ENCODE measurements at places on chromosomes 11 and 22.

GRCh38 chr11:106624377-106624776, 393.9 kb downstream of the GUCY1A2 start:
- DNase-seq: no peak

GRCh38 chr11:128502726-128503125, 84.6 kb downstream of the ETS1 start:
- no peak for DNase-seq

DNA sequence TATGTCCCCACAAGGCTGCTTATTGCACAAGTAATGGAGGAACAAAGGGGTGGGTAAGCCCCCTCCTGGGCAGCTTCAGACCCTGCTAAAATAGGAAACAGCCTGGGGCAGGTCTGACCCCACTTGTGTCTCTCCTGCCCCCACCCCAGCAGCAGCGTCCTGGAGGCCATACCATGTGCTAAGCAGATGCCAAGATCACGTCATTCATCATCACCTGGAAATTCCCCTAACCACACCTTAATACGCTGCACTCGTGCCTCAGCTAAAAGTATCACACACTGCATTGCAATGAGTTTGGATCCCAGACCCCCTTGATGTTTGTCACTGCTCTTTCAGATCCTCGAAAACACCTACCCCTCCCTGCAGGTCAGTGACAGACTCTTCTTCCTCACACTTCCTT, 27.8 kb upstream of the GGTLC2 start:
- DNase-seq: no peak

- DNase-seq: no peak
Measured at GRCh38 chr11:96167787-96168186, 175.2 kb downstream of the MAML2 start.

- no peak for DNase-seq
Measured at GRCh38 chr11:122756417-122756816, 81.9 kb upstream of the CRTAM start.

DNA sequence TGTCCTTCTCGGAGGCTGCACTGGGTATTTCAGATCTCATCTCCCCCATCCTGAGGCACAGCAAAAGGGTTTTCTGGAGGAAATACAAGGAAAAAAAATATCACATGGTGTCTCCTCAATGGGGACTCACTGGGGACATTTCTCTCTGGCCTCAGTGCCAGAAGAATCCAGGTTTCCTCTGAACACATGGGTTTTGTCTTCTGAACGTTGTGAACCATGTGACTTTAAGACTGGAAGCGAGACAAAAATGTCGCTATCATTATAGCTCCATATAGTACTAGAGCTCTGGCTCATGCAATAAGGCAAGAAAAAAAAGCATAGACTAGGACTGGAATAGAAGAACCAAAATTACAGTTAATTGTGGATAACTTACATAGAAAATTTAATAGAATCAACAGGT, 44.9 kb upstream of the RFPL3 start:
- DNase-seq: no peak

GRCh38 chr11:77270921-77271320, 30.6 kb downstream of the GDPD4 start:
- no peak for DNase-seq

DNA sequence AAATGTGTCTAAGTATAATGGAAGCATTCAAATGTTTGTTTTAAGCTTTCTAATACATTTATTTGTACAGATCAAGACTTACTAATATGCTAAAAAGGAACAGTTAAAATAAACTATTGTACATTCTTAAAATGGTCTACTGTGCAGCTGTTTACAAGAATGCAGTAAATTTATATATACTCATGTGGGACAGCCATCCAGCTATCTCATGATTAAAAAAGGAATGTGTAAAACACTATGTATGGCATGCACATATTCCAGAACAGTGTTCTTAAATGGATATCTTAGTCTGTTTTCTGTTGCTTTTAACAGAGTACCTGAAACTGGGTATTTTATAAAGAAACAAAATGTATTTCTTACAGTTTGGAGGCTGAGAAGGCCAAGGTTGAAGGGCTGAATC, 30.2 kb upstream of the CSTF3 start:
- DNase-seq: no peak

DNA sequence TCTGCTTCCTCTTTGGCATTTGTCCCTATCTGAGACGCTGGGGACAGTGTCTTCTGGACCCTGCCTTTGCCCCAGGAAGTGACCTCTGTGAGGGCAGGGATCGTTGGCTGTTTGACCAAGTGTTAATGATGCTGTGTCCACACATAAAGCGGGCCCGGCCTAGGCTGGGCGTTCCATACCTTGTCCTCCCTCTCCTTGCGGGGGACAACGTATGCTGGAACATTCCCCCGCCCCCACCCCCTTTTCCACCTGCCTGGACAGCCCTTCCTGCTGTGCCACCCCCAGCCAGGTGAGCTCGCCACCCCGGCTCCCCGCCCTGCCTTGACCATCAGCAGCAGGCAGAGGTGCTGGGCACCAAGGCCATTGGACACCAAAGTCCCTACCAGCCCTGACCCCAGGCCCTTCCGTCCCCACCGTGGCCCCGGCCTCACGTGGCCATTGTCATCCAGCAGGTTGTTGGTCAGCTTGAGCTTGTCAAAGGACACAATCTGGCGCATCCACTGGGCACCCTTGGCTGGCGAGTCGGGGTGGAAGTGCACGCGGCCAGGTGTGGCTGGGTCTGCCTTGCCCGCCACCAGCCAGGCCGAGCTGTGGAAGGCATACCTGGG, 4.1 kb upstream of the NUDT8 start:
- no peak for DNase-seq

GRCh38 chr11:116465056-116465455, 307.7 kb downstream of the BUD13 start:
- no peak for DNase-seq

DNA sequence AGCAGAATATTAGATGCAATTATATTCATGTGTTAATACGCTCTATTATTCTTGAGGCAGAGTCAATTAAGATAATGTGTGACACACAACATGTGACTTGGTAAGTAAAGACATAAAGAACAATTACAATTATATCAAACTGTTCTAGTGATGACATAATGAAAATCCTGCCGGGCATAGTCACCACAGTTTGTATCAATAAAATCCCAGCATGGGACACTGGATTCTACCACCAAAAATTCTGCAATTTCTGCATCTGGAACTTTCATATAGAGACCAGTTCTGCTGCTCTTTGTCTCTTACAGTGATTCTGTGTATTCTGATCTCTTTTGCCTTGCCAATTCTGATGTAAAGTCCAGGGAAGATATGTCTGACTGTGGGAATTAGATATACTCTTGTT, 495.6 kb upstream of the LRRC4C start:
- DNase-seq: no peak

DNA sequence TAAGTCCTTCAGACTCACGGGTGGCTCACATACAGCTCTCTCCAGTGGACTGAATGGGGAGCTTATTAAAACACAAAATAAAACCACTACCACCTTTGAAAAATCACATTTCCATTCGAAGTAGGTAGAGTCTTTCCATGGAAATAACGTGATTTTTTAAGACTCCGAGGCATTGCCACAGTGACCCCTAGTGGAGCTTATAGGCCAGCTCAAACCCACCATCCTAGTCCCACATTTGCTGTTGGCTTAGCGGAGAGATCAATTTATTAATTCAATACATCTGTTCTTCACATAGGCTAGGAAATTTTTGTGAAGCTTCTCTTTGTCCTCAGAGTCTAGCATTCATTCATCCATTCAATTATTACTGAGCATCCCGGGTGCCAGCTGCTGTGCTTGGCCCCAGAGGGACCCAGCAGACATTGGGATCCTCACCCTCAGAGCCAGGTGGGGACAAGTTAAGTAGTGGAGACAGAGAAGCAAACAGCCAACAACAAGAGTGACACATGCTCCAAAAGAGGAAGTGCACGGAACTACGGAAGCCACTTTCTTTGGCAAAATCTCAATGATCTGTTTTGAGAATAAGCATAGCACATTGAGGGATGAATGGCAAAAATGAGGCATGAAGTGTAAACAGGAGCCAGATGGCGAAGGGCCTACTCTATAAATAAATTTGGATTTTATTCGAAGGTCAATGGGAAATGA, 10.2 kb upstream of the P4HA3 start:
- peak; percentile 91 for DNase-seq

DNA sequence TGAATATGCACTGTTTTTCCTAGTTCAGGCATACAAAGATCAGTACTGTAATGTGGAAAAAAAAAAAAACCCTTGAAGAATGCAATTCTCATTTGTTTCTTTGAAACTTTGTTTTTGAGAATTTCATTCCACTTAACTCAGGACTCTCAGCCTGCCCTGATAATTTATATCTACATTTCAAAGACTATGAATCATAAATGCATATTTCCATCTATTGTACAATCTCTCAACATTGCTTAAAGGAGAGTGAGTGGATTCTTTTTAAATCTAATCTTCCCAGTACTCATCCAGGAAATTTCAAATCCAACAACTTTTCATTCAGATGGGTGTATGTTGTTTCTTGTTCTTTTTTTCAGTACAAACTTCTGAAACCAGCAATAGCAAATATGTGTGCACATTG, 322.2 kb upstream of the DDI1 start:
- DNase-seq: no peak

GRCh38 chr22:41915035-41915785, at the start of gene SHISA8:
SHISA8 (minus strand) TSS chr22:41915074; CDS start chr22:41914667, 407 bp downstream.
- DNase-seq: no peak

DNA sequence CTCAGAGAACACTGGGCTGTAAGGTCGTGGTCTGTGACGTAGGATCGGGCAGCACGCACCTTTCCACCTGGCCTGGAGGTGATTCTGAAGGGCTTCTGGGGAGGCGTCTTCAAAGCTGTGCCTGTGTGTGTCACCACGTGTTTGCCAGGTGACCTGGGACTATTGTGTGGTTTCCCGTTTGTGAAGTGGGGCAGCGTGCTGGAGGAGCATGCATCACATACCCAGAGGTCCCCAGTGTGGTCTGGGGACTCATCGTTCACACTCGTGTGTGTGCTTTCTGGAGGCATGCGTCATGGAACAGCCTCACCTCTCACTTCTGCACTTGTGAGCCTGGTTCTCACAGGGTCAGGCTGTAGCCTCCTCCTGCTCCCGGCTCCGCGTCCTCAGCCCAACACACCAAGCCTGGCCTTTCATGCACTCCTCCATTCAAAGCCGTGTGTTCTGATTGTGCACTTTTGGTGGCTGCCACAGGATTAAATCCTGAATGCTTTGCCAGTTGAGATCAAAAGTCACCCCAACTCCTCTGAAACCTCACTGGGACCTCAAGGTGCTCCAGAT, 106.3 kb downstream of the KCNQ1OT1 start:
- no peak for DNase-seq

DNA sequence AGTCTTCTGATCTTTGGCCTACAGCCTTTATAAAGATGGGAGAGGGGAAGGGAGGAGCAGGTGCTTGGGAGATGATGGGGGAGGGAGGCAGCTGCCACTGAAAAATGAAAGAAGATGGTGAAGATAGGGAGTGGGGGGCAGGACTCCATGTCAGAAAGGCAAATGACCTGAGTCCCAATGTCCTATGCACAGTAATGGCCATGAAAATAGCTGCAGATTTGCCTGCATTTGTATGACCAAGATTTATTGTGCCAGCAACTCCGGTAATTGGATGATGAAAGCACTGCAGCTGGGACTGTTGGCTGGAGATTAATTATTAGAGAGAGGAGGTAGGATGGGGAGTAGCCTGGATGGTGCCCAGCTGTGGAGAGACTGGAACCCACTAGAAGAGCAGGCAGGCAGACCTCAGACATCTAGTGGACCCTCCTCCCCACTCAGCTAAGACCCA, 36.1 kb downstream of the NEU3 start:
- no peak for DNase-seq

DNA sequence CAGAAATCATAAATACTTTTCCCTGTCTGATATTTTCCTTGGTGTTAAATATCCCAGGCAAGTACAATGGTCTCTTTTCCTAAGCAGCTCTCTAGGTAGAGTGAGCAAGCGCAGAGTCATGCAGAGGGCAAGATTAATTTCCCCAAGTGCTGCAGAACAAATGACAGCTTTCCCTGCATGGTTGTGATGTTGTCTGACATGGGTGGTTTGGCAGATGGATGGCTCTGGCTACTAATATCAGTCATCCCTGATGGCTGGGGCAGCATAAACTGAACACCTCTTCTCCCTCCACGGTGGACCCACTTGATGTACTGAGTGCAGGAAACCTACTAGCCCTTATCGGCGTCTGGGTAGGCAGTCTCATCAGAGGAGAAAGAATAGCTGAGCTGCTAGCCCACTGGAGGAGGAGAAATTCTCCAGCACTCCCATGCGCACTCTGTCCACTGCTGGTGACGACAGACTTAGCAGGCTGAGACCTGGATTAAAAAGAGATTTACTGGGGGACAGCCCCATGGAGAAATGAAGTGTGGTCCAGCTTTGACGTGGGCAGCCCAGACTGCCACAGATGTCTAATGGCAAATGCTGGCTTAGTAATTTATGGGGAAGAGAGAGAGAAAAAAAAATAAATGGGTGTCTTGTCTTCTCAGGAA, 202.9 kb downstream of the DBX1 start:
- no peak for DNase-seq

DNA sequence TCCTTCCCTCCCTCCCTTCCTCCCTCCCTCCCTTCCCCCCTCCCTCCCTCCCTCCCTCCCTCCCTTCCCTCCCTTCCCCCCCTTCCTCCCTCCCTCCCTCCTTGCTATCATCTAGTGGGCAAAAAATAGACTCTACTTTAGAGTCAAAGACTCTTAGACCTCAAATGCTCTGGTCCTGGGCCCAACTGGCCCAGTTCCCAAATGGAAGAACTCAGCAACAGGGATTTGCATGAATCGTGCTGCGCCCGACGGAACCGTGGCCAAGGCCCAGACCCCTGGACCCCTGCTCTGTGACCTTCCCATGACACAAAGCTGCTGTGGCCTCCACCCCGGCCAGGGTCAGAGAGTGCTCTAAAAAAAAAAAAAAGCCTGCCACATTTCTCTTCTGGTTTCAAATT, 97.4 kb downstream of the WNT7B start:
- no peak for DNase-seq

GRCh38 chr11:33659370-33660139, 41.1 kb downstream of the C11orf91 start:
- no peak for DNase-seq

GRCh38 chr22:37904572-37905533, 1.2 kb upstream of the MICALL1 start:
- DNase-seq: no peak

- no peak for DNase-seq
Measured at GRCh38 chr22:35842954-35843353, 125.3 kb downstream of the APOL5 start.

DNA sequence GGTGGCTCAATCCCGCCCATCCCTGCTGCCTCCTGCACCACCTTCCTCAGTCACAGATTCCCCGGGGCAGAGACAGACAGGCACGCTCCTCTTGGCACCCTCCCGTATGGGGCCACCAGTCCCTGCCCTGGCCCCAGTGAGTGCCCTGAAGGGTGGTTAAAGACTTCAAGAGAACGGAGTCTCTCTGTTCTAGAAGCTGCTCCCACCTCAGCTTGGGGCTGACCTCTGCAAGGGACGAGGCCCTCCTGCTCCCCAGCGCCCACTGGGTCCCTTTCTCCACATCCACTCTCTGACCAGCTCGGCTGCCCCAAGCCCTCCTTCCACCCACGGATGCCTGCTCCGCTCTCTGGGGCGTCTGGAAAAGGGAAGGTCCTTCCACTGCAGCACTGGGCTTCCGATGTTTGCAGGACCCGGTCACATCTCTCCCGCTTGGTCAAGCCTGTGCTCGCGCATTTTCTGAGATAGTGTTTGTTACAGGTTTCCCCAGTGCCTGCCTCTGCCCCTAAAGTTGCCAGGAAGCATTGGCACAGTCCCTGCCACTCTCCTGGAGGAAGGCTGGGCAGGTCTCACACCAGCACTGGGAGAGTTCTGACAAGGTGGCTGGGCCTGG, 1487.9 kb downstream of the TBC1D22A start:
- DNase-seq: no peak

Measured in NCI-H1694 (cell line).